ENCODE measurements at places on chromosomes 1 and 21.

- DNase-seq = peak; percentile 28
Observed at GRCh38 chr1:7553042-7553690, 217.9 kb upstream of the VAMP3 start.

GRCh38 chr1:39970274-39970673 lies 15.3 kb downstream of the MFSD2A start:
- DNase-seq = no peak

GRCh38 chr1:24191860-24192259 lies 4.8 kb upstream of the IFNLR1 start:
- DNase-seq = no peak

- DNase-seq = peak; percentile 34
Observed at GRCh38 chr1:42479621-42480020, 16.5 kb downstream of the CCDC30 start.

DNA sequence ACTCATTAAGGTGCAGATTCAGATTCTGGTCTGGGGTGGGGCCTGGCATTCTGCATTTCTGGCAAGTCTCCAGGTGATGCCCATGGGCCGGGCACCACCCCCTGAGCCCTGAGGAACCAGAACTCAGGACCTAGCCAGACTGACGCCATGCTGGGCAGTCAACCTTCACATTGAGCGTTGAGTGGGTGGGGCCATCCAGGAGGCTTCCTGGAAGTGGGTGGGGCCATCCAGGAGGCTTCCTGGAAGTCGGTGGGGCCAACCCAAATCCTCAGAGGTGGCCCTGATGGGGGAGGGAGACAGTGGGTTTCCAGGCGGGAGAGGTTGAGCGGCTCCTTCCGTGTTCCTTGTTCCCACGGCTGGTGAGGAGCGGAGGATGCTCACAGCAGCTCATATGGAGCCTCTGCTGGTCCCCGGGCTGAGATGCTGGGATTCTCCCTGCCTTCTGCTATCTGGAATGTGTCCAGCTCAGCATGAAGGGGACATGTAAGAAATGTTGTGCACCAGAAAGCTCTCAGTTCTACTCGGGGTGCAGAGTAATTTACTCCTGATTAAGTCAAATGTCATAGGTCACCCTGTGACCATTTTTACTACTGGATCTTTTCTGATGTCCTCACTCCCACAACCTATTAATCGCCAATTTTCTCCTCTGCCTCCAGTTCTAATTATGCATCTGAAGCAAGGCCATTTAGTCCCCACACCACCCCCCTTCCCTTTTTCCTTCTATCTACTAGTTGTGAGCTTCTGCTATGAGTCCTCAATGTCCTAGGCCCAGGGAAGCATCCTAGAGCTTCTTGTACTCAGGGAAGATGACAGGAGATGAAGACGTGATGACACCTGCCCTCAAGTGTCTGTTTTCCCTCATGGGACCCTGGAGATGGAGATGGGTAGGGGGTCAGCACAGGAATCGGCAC lies 435.4 kb downstream of the PTPRU start:
- no peak for DNase-seq

DNA sequence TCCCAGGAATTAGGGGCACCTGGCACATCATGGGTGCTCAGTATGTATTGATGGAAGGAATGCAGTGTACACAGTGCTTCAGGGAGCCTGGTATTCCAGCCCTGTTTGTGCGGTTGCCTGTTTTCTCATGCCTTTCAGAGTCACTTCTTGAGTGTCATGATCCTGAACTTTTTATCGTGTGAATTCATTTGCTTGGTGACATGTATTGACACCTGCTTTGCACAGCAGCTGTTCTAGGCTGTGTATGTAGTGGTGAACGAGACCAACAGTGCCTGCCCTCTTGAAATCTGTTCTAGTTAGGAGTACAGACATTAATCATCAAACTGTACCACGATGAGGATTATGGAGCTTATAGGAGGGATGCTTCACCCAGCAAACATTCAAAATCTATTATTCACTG lies 6.1 kb downstream of the HTR6 start:
- no peak for DNase-seq
